Stimulated activated CD8-positive, alpha-beta memory T cell treated with anti-CD3 and anti-CD28 coated beads, Interleukin-7, amount 100 ng/mL, for 48 hours (primary cell): ENCODE measurements at places on chromosomes 6 and 20.

GRCh38 chr6:35492258-35492973 lies 4.5 kb downstream of the TEAD3 start:
- DNase-seq = no peak

- DNase-seq = no peak
These were observed 142.5 kb upstream of the PREP start for GRCh38 chr6:105545228-105545920.

GRCh38 chr6:163417595-163417994 lies 3.1 kb downstream of the QKI start:
- DNase-seq = no peak

GRCh38 chr6:41649596-41649995 lies 11.3 kb downstream of the MDFI start:
- no peak for DNase-seq

- DNase-seq = no peak
These were observed 7.4 kb downstream of the PIM1 start for GRCh38 chr6:37177077-37177934.

DNA sequence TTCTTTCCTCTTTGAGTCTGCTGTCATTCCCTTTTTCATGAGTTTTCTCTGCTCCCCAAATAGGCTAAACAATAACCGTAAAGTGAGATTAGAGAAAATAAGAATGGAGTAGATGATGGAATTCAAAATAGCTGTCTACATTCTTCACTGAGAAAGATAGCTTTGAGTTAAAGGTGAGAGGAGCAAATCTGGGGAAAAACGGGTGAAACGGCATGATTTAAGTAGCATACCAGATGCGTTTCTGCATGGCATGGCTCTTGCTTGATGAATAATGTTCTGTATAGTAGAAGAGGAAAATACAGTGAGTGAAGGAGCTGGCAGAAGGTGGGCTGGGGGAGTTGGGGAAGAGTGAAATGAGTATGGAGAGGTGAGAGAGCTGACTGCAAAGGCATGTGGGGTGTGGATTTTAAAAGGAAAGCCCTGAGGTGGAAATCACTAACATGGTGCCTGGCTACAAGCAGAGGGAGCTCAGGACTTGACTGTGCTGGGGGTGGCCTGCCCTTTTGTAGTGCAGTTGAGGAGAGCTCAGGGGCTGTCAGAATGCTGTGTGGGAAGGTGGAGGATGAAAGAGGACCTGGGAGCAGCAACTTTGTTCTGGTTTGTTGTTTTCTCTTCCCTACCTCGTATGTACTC lies 8.8 kb downstream of the BICRAL start:
- DNase-seq = no peak

DNA sequence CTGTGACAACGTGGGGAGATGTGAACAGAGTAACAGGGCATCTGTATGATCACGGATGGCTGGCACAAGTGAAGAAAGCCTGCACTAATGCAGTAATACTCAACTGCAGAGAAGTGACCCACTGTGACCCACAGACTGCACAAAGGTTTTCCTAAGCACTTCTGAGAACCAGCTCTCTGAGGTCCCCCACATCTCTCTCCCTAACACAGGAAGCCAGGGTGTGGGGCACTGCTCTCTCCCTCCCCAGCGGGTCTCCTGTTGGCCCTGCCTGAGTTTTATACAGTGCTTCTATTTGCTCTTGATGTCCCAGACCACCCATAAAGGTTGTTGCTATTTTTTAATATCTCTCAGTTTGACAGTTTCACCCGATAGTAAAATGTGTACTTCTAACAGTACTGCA lies 11.3 kb downstream of the APMAP start:
- DNase-seq = no peak

- DNase-seq = no peak
These were observed 66.5 kb upstream of the PIM1 start for GRCh38 chr6:37103169-37104039.

DNA sequence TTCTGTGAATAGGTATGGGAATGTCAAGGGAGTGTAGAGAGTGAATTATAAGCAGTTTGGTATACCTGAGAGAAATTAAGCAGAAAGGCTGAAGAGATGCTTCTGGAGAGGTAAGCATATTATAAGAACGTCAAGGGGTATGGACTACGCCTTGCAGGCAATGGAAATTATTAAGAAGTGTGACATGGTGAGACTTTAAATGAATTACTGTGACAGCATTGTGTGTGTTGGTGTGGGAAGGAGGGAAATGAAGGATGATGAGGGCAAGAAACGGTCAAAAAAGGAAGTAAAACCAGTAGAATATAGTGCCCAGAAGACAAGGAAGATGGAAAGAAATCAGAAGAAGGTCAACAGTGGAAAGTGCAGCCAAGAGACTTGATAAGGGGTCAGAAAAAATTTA lies 5.9 kb downstream of the KHDRBS2 start:
- DNase-seq = no peak

GRCh38 chr20:45489083-45489531 lies 19.6 kb downstream of the WFDC2 start:
- no peak for DNase-seq

- DNase-seq = no peak
These were observed 672.8 kb downstream of the KIF16B start for GRCh38 chr20:15900443-15900842.

DNA sequence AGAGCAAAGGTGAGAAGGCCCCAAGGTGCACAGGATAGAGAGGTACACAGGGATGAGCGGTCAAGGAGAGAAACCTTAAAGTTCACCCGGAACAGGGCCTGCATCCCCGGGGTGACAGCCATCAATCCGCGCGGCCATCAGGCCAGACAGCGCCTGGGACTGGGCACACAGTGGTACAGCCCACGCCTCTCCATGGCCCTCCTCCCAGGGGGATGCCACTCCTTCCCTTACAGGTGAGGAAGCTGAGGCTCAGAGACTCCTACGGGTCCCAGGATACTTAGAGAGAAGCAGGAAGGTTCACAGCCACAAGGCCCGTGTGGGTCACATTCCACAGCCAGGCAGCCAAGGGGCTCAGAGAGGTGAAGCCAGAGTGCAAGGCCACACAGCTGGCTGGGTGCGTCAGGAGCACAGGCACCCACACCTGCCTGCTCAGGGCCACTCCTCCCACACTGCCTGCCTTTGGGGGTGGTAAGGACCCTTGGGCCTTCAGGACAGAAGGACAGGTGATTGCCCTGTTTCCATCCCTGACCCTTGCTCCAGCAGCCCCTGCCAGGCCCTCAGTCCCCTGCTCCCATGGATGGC lies 14.7 kb downstream of the FRMD1 start:
- no peak for DNase-seq

- no peak for DNase-seq
These were observed 73.0 kb upstream of the BCLAF1 start for GRCh38 chr6:136362421-136363356.

DNA sequence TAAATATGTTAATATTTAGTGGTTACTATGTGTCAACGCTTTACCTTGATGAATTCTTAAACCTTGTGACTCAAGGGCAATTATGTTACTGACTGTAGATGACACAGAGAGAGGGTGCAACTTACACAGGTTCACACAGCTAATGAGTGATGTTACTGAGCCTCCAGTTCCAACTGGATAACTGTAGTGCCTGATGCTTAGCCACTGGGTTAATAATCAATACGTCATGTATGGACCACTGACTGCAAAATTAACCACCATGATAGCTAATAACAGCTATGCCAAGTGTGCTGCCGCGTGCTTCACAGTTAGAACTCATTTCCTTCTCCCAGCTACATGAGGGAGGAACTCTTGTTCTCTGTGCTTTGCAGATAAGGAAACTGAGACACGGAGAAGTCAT lies 45.4 kb downstream of the SIRPA start:
- DNase-seq = no peak

- DNase-seq = no peak
These were observed 4.9 kb downstream of the ADGRB3 start for GRCh38 chr6:68639826-68640490.

GRCh38 chr6:32554116-32554965 lies 24.3 kb upstream of the HLA-DRB5 start:
- DNase-seq = no peak

GRCh38 chr6:128323011-128323410 lies 197.4 kb downstream of the PTPRK start:
- no peak for DNase-seq
